ENCODE measurements at places on chromosomes 2 and 18. TPM values are rescaled to one million over a fixed set of nuclear protein-coding genes. Genes with fewer than 3 reads are reported as not detected.

- no peak for DNase-seq
- no peaks in the 10 kb centered on the region for H3K4me1 ChIP-seq
- H3K27ac ChIP-seq, result no peak overlapping the region
- no peaks in the 10 kb centered on the region for H3K27me3 ChIP-seq
- no peak overlapping the region for H3K4me3 ChIP-seq
- H3K36me3 ChIP-seq, result no peaks in the 10 kb centered on the region
These were observed 184.0 kb downstream of the SEPTIN10 start for GRCh38 chr2:109429567-109430328.

DNA sequence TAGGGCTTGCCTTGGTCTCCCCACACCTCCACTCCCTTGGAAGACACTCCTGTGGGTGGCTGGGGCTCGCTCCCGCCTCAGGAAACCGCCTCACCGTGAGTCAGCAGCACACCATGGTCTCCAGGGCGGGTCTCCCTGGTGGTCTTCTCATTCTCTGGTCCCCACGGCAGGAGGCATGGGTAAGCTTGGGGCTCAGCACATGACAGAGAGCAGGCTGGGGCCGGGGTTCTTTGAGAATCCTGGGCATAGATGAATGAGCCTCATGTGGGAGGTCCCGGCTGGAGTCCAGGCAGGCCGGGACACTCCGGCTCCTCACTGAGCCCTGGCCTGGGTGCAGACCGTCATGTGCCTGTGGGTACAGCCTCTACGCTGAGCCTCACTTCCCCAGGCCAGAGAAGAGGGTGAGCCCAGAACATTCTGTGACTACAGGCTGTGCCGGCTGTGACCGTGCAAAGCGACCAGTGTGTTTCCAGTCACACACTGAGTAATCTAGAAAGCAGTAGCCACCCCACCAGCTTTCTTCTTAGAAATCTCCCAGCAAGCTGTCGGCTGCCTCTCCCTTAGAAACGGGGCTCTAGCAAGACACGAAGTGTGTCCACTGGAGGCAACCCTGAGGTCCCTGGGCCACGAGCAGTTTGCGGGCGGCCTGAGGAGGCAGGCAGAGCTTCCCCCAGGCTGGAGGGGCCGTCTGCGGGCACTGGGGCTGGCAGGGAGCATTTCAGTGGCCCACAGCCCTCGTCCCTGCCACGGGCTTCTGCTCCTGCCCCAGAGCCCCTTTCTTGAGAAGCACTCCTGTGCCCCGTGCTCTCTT lies 93.1 kb downstream of the RHOB start:
- no peaks in the 10 kb centered on the region for H3K4me1 ChIP-seq
- H3K36me3 ChIP-seq, result no peaks in the 10 kb centered on the region
- no peak overlapping the region for H3K27ac ChIP-seq
- no peaks in the 10 kb centered on the region for H3K27me3 ChIP-seq

GRCh38 chr2:14385043-14385442 lies 247.5 kb upstream of the LRATD1 start:
- H3K4me3 ChIP-seq, result no peak overlapping the region
- DNase-seq, result no peak
- H3K27ac ChIP-seq, result no peak overlapping the region
- H3K27me3 ChIP-seq, result no peaks in the 10 kb centered on the region
- no peaks in the 10 kb centered on the region for H3K36me3 ChIP-seq

DNA sequence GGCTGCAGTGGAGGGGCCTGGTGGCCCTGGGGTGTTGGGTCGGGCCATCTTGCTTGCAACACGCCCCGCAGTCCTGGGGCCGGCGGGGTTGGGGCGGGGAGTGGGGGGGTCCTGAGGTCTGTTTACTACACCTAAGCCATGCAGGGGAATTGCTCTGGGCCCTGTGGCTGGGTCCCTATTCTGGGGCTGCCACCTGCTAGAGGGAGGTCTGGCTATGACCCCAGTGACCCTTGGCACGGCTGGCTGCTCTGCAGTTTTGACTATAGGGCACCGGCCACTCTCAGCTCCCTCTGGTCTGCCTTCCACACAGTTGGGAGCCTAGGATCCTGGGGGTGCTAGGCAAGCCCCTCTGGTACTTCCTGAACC lies 170.6 kb upstream of the GLI2 start:
- no peak overlapping the region for H3K4me3 ChIP-seq
- DNase-seq, result no peak
- no peaks in the 10 kb centered on the region for H3K27me3 ChIP-seq
- no peaks in the 10 kb centered on the region for H3K36me3 ChIP-seq
- peaks cover 22% of the 10 kb centered on the region for H3K4me1 ChIP-seq
- H3K27ac ChIP-seq, result no peak overlapping the region

GRCh38 chr18:75249672-75250470 lies 39.3 kb downstream of the TSHZ1 start:
- H3K36me3 ChIP-seq, result no peaks in the 10 kb centered on the region
- no peaks in the 10 kb centered on the region for H3K27me3 ChIP-seq
- DNase-seq, result no peak
- peaks cover 13% of the 10 kb centered on the region for H3K4me1 ChIP-seq
- no peak overlapping the region for H3K27ac ChIP-seq

DNA sequence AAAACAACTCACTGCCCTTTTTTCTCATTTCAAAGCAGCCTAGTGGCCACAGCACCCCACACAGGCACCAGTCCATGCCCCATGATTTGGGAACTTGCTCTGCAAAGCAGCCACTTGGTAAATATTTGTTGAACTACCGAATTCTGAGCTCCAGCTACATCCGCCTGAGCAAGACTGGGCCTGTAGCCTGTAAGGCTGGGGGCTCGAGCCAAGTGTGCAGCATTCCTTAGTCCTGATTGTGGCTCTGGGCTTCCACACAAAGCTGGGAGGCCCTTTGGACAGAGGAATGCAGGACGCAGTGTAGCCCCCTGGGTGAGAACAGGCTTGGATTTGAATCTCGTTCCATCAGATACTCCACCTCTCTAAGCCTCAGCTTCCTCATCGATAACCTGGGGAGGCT lies 88.4 kb downstream of the ACTR2 start:
- no peaks in the 10 kb centered on the region for H3K27me3 ChIP-seq
- no peak for DNase-seq
- H3K4me1 ChIP-seq, result no peaks in the 10 kb centered on the region
- H3K27ac ChIP-seq, result no peak overlapping the region
- no peak overlapping the region for H3K4me3 ChIP-seq
- H3K36me3 ChIP-seq, result peaks cover 41% of the 10 kb centered on the region

DNA sequence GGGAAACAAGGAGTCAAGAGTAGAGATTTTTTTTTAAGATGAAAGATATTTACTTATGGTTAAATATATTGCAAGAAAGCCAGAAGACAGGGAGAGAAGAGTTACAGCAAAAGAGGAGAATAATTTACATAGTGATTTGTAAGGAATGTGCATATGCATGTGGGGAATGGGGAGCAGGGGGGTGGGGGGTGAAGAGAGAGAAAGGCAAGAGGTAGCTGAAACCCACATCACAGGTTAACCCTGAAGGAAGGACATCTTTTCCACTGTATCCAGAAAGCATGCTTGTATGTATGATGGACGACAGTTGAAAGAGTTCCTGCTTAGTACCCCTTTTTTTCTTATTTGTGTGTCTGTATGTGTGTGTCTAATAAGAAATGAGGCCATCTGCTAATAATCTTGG lies 371.9 kb downstream of the RAD51AP2 start:
- no peaks in the 10 kb centered on the region for H3K4me1 ChIP-seq
- no peaks in the 10 kb centered on the region for H3K27me3 ChIP-seq
- no peaks in the 10 kb centered on the region for H3K36me3 ChIP-seq
- H3K27ac ChIP-seq, result no peak overlapping the region
- H3K4me3 ChIP-seq, result no peak overlapping the region

DNA sequence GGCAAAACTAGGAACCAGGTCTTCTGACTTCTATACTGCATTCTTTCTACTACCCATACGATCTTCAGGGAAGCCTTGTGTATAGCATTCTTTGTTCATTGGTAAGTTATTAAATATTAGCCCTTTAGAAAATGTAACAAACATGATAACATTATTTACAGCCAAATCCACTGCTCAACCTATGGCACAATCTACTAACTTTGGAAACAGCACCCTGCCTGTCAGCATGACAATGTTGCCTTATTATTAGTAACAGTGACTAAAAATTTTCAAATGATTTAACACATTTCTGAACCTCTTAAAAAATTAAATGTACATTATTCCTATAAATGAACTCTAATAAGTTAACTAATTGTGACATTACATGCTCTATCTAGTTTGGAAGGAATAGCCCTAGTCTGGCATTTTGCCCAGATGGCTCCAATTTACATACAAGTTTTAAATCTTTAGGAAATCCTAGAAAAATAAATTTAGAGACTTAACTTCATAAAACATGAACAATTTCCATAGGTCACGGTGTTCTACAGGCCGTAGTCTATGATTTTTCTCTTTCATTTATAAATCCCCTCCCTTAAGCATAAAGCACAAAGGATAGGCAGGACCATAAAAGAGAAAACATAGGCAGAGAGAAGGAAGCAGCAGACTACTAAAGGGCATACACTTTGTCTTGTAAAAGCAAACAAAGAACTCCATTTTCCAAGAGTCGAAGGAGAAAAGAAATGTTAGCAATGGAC lies 33.7 kb downstream of the YES1 start:
- no peak overlapping the region for H3K4me3 ChIP-seq
- no peak overlapping the region for H3K27ac ChIP-seq
- H3K27me3 ChIP-seq, result no peaks in the 10 kb centered on the region
- no peaks in the 10 kb centered on the region for H3K36me3 ChIP-seq

DNA sequence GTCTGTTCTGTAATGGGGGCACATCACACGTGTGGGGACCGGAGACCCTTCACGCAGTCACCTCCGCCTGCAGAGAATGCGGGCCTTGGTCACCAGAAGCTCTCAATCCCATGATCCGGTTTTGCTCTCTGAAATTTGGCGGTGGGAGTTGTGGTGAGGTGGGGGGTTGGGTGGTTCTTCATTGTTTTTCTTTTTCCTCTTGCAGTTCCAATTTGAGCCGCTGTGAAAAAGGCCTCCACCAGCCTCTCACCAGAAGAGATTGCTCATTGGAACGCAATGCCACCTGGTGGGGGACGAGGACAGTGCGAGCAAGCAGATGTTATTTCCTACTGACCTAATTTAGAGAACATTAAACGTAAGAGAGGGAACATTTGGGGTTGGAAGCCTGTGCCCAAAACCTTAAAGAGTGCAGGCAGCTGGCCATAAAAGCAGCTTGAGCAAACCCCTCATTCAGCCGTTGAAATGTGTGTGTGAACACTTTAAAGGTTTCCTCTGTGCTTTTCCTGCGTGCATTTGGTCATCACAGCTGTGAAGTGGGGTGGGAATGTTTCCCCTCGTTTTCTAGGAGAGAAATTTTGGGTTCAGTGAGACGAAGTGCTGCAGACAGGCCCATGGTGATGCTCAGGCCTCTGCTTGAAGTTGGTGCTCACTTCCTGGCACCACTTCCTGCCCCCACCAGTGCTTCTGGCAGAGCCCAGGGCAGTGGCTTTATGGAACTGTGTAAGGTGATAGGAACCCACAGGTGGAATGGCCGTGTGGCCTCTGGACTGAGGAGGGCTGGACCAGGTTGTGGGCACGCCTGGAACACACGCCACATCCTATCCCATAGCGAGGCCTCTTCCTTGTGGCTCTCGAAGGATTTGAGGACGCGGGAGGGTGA lies 61.7 kb downstream of the ZCCHC2 start:
- H3K4me1 ChIP-seq, result peaks cover 16% of the 10 kb centered on the region
- no peaks in the 10 kb centered on the region for H3K36me3 ChIP-seq
- H3K27ac ChIP-seq, result no peak overlapping the region

DNA sequence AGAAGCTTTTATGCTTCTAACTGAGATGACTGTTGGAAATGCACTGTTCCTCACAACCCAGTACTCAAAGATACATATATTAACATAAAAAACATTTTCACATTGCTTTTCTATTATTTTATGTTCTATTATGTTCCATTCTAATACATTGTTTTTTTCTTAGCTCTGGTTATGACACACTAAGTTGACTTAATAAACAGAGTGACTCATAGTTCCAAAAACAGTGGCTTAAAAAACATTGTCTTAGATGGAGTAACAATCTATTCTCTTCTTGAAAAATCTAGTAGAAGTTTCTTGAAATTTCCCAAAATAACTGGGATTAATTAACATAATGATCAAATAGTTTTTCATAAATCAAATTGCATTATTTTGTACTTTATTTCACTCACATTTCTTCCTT lies 328.2 kb upstream of the LRATD1 start:
- no peaks in the 10 kb centered on the region for H3K27me3 ChIP-seq
- H3K36me3 ChIP-seq, result no peaks in the 10 kb centered on the region
- H3K27ac ChIP-seq, result no peak overlapping the region
- H3K4me3 ChIP-seq, result no peak overlapping the region

DNA sequence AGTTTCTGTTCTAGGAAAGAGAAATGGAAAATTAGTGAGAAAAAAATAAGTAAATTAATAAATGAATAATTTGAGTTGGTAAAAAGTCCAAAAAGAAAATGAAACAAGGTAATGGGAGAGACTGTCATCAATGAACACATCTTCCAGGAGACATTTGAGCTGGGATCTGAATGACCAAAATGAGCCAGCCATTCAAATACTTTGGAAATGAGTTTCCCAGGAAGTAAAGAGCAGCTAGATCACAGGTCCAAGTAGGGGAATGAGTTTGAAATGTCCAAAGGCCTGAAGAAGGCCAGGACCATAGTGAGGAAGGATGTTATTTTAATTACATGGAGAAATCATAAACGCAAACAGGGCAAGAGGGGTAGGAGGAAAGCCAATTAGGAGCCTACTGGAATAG lies 6.6 kb upstream of the DNAH7 start:
- no peak overlapping the region for H3K4me3 ChIP-seq
- H3K4me1 ChIP-seq, result peaks cover 3% of the 10 kb centered on the region
- H3K36me3 ChIP-seq, result no peaks in the 10 kb centered on the region
- H3K27ac ChIP-seq, result no peak overlapping the region
- DNase-seq, result no peak
- H3K27me3 ChIP-seq, result no peaks in the 10 kb centered on the region

- H3K4me1 ChIP-seq, result no peaks in the 10 kb centered on the region
- no peaks in the 10 kb centered on the region for H3K36me3 ChIP-seq
- no peak overlapping the region for H3K27ac ChIP-seq
- no peaks in the 10 kb centered on the region for H3K27me3 ChIP-seq
- peak; percentile 36 for DNase-seq
These were observed 64.1 kb downstream of the PTPN4 start for GRCh38 chr2:119823734-119824334.

DNA sequence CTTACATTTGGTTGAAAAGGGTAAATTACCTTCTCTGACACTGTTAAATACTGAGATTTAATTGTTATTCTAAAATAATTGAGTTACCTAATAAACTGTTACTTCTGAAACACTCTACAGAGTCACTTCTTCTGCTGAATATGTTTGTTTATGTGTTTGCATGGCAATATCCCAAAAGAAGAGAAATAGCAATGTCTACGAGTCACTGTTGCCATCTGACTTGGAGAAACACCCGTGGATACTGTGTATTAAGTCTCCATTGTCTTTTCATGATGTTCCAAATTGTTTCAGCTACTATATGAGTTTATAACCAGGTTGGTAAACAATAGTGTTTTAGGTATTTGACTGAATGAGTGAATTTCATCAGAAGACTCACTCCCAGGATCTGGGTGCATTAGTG lies 754.2 kb upstream of the ID2 start:
- no peak overlapping the region for H3K27ac ChIP-seq
- DNase-seq, result no peak
- H3K4me1 ChIP-seq, result peaks cover 11% of the 10 kb centered on the region
- H3K27me3 ChIP-seq, result no peaks in the 10 kb centered on the region

GRCh38 chr18:64991102-64991501 lies 759.7 kb upstream of the CDH7 start:
- DNase-seq, result no peak
- H3K27ac ChIP-seq, result no peak overlapping the region
- H3K27me3 ChIP-seq, result no peaks in the 10 kb centered on the region
- H3K4me1 ChIP-seq, result peaks cover 4% of the 10 kb centered on the region

Gene GKN1
- not detected for total RNA-seq

Gene MALL
- total RNA-seq, result 13.3 TPM

Gene DUSP2
- 2.2 TPM for total RNA-seq

Gene MOCOS
- 0.54 TPM for total RNA-seq

Gene GCA
- 36.8 TPM for total RNA-seq

Gene HOXD3
- 0.75 TPM for total RNA-seq
